ENCODE measurements at places on chromosomes 5 and 9. TPM values are rescaled to one million over a fixed set of nuclear protein-coding genes. Genes with fewer than 3 reads are reported as not detected.

ITK gene
- total RNA-seq, result 0.27 TPM

PCDHGC3 gene
- total RNA-seq, result 1.1 TPM

GABRG2 gene
- under 0.01 TPM for total RNA-seq

DNA sequence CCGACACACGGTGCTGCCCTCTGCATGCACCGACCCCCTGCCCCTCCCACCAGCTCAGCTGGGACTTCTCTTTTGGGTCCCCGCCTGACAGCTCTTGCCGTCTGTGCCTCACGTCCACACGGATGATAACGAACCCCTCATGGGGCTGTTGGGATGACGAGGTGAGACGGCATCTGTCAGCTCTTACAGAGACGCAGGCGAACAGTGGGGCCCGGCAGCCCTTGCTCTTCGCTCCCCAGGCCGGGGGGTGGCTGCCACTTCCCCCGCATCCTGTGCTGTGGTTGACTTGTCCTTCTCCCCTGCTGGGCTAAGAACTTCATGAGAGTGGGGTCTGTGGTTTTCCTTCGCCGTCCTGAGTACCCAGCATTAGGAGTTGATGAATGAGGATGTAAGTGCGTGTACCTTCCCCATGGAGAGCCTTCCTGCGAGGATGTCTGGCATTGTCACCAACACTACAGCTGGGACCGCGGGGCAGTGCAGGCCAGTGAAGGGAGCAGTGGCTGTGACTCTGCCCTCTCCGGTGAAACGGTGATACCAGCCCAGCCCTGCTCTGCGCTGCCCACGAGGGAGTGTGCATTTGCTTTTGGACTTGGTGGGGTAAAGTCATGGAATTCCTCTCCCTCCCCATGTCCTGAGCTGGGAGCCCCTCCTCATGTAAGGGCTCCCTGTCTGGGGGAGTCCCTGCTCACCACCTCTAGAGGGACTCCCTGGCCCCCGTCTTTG lies 23.2 kb downstream of the HK3 start:
- peak; percentile 63 for DNase-seq

- no peak for DNase-seq
Measured at GRCh38 chr9:106799152-106799551, 63.8 kb upstream of the ZNF462 start.

GRCh38 chr5:77316871-77317661 lies 106.6 kb downstream of the PDE8B start:
- no peak for DNase-seq

DNA sequence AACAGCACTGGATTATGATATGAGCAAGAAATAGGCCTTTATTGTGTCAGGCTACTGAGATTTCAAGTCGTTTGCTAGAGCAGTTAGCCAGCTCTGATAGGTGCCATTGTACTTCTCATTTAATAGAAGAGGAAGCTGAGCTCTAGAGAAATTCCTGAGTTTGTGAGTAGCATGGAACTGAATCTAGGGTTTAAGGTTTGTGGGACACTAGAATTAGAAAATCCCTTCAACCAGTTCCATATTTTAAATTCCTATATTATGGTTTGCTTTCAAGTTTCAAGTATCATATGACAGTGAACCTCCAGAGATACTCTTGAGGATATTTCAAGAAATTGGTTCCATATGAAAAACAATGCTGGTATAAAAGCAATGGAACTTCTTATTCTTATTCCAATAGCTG lies 87.6 kb downstream of the ANKRD55 start:
- DNase-seq, result no peak

DNA sequence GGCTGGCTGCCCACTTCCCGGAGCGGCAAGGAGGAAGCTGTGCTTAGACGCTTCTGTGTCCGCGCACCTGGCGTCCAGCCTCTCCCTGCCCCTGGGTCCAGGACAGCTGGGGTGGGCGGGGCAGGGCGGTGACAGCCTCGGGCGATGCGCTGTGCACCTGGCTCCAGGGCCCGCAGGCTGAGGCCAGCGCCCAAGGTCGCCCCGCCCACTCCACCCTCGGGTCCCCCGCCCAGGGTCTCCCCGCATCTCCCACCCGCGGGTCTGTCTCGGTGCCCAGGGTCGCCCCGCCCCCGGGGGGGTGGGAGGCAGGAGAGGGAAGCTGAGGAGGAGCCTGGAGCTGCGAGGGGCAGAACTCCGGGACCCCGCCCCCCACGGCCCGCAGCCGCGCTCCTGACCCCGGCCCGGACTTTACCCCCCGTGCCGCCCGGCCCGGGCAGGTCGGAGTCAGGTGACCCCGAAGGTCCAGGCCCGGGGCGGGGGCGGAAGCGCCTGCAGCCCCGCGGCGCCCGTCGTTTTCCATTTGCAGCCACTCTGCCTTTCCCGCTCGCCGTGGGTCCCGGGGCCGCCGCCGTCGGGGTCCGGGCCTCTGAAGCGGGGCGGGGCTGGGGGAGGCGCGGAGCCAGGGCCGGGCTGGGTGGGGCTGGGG lies at the start of gene ENTPD8:
TSS of gene ENTPD8 (minus strand) at position 69 of the 646 bp plus-strand sequence. CDS start 3,072 bp downstream, outside the sequence.
- DNase-seq, result no peak
